LoVo (cell line): ENCODE measurements at places on chromosomes 2 and 18.

GRCh38 chr2:235543128-235543750 lies 49.4 kb downstream of the AGAP1 start:
- DNase-seq, result no peak

DNA sequence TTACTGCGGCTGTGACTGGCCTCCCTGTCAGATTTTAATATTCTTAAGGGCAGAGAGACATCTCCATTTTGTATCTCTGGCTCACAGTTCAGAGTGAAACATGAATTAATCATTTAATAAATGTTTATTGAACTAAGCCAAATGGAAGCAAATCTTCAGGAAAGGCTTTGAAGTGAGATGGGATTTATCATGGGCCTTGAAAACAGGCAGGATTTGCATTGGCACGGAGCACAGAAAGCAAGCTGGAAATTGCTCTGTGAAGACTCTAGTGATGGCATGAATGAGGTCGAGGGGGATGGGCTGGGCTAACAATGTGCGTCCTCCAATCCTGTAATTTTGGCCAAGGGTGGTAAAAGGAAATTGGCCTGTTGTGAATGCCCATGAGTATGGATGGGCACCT lies 369.8 kb upstream of the SOX11 start:
- no peak for DNase-seq

DNA sequence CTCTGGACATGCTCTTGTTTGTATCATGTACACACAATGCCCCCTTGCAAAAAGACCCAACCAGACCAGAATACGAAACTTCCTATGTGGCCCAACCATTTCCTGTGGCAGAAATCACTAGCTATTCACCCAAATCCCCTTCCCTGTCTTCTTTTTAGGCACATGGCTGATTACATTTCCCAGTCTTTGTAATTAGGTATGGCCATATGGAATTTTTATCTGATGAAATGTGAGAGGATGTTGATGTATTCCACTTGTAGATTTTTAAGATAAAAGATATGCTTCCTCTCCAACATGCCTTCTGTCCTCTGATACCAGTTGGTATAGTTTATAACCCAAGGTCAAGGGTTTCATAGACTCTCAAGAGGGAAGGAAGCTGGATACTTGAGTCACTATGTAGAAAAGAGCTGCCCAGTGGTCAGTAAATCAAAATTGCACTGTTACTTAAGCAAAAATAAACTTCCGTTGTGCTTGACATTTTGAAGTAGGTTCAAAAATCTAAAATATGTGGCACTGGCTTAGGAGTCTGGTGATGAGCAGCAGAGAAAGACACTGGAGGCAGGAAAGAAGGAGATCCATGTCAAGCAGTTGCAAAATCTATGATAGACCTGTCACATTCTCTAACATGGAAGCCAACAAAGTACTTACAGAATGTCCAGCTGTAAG lies 297.4 kb downstream of the SMAD2 start:
- no peak for DNase-seq

- DNase-seq, result peak; percentile 70
Observed at GRCh38 chr2:121293450-121294325, 8.7 kb upstream of the TFCP2L1 start.

DNA sequence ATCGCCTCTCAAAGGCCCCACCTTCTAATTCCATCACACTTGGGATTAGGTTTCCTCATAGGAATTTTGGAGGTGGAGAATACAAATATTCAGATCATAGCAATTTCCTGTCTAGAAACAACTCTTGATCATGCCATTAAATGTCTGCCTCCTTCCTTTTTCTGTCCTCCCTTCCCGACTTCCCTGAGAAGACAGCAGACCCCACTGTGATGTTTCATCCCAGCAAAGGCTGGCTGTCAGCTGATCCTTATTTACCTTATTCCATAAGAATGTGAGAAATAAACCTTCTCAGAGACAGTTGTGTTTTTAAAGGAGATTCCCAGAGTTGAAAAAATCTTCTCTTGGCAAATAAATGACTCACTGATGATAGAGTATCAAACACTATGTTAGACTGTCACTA lies 133.9 kb downstream of the TDRD15 start:
- DNase-seq, result no peak

GRCh38 chr2:147173189-147173581 lies 671.6 kb upstream of the ACVR2A start:
- DNase-seq, result no peak

DNA sequence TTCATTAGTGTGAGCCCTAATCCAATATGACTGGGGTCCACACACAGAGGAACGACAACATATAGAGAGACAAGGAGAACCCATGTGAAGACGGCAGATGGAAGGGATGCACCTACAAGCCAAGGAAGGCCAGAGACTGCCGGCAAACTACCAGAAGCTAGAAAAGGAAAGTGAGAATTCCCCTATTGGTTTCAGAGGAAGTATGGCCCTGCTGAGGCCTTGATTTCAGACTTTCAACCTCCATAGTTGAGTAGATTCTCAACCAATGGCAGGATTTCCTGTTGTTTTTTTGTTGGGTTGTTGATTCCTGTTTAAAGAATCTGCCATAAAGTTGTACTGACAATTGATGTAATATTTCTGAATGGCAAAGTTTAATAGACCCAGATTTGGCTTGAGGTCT lies 241.5 kb downstream of the SATB2 start:
- no peak for DNase-seq
